Right lung (tissue), 10 donors: ENCODE measurements at places on chromosomes 1 and 21. TPM values are rescaled to one million over a fixed set of nuclear protein-coding genes. Genes with fewer than 3 reads are reported as not detected.

- no peak for DNase-seq
Measured at GRCh38 chr21:19353256-19353655, 949.7 kb upstream of the TMPRSS15 start.

- DNase-seq: no peak
Measured at GRCh38 chr1:95223110-95223509, 10.9 kb upstream of the RWDD3 start.

Gene HEYL
- polyA plus RNA-seq: 25.7 TPM

DNA sequence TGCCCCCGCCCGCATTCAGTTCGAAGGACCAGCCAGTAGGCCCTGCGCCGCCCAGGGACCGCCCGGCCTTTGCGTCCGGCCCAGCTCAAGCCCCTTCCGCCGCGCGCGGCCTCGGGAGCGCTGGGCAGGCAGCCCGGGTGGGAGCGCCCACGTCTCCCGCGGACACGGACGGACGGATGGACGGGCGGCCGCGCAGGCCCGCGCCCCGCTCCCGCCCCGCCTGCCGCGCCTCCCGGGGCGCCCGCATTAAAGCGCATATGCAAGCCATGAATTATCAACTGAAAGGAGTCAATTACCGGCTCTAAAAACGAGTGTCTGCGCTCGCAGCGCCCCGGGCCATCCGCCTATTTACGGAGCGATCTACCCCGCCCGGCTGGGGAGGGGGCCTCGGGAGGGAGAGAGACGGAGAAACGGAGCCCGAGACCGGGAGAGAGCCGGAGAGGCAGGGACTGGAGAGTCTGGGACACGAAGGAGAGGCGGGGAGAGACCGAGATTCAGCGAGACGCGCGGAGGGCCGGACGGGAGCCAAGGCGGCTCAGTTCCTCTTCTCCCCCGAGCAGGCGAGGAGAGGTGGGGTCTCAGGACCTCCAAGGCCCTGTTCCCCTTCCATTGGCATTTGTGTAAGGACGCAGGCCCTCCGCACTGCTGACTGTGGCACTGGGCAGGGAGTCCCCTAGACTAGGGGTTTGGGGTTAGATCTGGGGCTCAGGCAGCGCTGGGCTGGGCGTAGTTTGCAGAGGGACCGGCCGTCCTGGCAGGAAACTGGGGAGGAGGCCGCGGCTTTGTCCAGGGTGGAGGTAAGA, 41.3 kb upstream of the DMBX1 start:
- DNase-seq: no peak

DNA sequence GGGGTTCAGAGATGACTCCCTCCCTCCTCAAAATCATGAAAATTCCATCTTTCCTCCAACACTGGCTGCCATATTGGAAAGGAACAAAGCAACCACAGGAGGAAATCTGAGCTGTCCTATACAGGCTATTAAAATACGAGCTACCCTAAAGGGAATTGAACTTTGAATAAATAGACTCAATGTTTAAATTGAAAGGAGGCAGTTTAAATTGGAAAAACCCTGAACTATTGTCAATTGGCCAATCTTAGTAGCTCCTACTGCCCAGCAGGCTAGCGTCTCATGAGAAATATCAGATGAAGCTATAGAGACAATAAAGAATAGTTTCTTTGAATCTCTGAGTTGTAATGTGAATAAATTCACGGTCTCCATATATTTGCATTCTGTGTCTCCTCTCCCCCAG, 85.4 kb upstream of the KCNE2 start:
- no peak for DNase-seq

DNA sequence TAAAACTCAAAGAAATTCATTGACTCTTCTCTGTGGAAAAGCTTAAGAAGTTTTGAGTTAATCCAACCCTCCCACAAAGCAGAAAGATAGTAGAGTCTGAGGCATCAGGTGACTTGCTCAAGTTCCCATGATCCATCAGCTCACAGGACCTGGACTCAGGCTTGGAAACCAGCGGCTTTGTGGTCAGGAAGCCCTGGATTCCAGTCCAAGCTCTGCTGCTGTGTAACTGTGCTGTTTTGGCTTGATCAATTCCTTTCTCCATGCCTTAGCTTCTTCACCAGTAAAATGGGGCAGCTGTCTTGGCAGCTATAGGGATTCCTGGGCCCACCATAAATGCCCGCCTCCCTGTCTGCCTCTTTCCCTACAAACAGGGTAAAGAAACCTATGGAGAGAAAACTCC, 180.2 kb downstream of the HIVEP3 start:
- DNase-seq: no peak

GRCh38 chr21:36441715-36442114, 38.2 kb downstream of the CLDN14 start:
- DNase-seq: no peak

- no peak for DNase-seq
Measured at GRCh38 chr1:77200806-77201205, 18.4 kb downstream of the PIGK start.

DNA sequence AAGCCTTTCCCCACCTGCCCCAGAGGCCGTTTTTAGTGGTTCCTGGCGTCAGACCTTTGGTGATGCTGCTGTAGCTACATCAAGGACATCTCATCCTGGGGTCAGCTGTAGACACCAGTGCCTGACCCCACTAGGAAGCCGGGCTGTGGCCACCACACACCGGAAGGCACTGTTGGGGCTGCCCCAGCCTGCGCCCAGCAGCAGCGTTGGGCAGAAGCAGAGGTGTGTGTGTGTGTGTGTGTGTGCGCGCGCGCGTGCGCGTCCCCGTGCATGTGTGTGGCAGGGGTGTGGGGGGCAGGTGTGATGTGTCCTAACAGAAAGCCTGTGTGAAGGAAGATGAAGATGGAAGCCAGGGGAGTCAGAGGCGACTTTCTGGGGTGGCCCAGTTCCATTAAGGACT, 62.0 kb upstream of the COL6A1 start:
- DNase-seq: no peak

DNA sequence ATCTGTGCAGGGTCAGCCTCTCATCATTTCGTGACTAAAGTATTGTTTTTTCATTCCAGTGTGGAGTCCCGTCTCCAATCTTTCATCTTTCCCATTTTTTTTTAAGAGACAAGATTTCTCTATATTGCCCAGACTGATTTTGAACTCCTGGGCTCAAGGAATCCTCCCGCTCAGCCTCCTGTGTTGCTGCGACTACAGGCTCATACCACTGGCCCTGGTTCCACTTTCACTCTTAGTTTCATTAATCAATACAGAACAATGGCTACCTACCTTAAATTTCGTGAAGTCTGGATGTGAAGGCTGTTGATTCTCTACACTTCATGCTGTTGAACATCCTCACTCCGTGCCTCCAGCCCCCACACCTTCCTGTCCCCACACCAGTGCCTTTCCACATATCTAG, 97.7 kb upstream of the GREM2 start:
- DNase-seq: no peak

Gene PLA2G2F
- not detected for polyA plus RNA-seq

- no peak for DNase-seq
Measured at GRCh38 chr1:54272772-54273091, 72.8 kb downstream of the MRPL37 start.

Gene C4BPA
- 0.40 TPM for polyA plus RNA-seq

DNA sequence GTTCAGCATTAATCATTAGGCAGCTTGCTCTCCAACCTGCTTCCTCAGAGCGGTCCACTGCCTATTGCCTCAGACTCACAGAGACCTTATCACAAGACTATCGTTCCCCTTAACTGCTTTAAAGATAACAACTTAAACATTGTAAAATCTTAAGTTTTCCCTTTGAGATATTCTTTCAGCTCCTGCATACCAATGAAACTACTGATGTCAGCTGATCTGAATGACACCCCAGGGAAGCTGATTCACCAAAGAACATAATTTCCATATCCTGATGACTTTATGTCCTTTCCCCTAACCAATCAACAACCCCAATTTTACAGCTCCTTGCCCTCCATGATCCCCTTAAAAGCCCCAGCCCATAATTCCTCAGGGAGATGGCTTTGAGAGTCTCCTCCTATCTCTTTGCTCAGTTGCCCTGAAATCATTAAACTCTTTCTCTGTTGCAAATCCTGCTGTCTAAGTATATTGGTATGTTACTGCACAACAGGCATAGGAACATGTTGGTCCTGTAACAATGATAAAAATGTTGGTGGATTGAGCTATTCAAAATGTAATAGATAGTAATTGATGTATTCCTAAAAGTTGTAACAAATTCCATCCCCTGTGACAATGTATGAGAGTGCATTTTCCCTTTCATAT, 621.4 kb upstream of the RGS18 start:
- DNase-seq: no peak

DNA sequence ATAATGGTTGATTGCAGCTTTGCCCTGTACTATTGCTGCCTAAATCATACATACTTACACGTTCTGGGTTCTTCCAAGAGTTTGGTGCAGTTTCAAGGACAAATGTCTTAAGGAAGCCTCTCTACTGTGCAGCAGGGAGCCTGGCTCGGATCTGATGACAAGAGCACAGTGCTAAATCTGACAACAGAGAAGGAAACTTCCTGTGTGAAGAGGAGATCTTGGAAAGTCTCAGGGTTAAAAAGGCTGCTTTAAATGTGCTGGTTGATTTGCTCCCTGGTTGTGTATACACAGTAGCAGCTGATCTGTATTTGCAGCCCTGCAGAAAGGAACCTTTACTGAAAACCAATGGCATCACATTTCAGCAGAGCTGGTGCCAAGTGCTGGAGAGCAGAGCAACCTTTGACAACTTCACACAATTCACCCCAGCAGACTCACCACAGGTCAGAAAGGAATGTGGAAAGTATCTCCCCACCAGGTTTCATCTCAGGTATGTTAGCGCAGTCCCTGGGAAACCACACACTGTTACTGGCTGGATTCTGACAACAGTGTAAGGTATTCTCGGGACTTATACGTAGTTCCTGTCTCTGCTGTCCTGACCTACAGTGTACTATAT, 355.0 kb upstream of the ESRRG start:
- DNase-seq: no peak

- DNase-seq: no peak
Measured at GRCh38 chr1:202144402-202145067, at the start of gene ARL8A. ARL8A (minus strand) TSS chr1:202144737; CDS start chr1:202144572, 165 bp downstream.

DNA sequence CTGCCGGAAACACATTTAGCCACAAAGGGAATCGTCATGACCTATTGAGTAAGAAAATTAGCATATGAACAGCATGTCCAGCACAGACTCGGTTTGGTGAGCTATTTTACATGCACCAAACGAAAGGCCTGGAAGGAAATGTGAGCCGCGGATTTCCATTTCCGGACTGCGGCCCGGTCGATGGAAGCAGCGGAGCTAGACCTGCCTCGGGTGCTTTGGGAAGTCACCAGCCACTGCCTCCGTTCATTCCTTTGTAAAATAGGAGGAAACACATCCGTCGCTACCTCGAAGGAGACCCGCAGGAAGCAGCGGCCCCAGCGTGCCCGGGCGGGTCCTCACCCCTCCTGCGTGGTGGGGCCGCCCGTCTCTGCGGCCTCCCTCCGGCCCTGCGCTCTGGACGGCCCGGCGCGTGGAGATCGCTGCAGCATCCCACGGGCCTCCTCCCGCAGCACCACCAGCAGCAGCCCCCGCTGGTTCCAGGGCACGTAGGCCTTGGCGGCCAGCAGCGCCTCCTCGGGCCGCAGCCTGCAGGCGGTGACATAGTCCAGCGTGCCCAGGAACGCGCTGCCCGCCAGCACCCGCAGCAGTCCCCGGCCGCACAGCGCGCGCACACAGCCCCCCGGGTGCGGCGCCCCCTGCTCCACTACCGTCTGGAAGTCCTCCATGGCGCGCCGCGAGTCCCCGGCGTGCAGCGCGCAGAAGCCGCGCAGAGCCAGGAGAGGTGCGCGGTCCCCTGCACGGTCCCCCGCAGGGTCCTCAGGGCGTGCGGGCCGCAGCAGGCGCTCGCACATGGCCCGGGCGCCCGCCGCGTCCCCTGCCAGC, 12.1 kb downstream of the TTC34 start:
- no peak for DNase-seq

DNA sequence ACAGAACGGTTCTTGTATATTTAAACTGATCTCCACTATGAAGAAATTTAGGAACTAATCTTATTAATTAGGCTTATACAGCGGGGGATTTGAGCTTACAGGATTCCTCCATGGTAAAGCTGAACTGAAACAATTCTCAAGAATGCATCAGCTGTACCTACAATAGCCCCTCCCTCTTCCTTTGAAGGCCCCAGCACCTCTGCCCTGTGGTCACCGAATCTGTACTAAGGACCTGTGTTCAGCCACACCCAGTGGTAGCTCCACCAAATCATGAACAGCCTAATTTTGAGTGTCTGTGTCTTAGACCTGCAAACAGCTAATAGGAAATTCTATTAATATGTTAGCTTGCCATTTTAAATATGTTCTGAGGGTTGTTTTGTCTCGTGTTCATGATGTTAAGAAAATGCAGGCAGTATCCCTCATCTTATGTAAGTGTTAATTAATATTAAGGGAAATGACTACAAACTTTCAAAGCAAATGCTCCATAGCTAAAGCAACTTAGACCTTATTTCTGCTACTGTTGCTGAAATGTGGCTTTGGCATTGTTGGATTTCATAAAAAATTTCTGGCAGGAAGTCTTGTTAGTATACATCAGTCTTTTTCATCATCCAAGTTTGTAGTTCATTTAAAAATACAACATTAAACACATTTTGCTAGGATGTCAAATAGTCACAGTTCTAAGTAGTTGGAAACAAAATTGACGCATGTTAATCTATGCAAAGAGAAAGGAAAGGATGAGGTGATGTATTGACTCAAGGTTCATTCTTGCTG, 147.2 kb downstream of the NR5A2 start:
- DNase-seq: no peak

DNA sequence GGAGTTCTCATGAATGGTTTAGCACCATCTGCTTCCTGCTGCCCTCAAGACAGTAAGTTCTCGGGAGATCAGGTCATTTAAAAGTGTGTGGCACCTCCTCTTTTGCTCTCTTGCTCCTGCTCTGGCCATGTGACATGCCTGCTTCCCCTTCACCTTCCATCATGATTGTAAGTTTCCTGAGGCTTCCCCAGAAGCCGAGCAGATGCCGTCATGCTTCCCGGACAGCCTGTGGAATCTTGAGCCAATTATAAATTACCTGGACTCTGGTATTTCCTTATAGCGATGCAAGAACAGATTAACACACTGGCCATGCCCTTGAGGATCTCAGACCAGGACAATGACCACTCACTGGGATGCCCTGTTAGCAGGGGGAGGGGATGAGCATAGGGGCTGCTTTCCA, 212.3 kb downstream of the MATN1 start:
- no peak for DNase-seq

Gene BRDT
- polyA plus RNA-seq: 0.31 TPM

GRCh38 chr1:39354572-39354971, 136.9 kb upstream of the BMP8A start:
- DNase-seq: no peak

DNA sequence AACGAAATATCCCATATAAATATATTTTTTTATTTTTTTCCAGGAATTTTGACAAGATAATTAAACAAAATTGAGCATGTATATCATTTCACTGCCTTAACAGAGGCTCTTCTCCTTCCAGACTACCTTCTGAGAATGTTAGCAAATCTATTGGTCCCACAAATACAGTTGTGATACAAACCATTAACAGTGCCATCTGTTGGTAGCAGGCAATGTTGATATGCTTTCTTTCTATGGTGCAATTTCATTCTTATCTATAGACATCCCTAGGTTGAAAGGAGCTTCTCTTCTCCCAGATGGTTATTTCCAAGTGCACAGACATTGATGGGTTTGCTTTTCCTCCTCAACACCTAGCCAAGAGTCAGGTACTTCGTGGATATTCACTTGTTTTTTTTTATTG, 303.6 kb downstream of the USH2A start:
- DNase-seq: no peak

Gene ZBTB18
- polyA plus RNA-seq: 12.8 TPM

Gene RBM15
- polyA plus RNA-seq: 13.2 TPM

Gene LCE1E
- polyA plus RNA-seq: not detected

GRCh38 chr1:50659107-50659662, 235.9 kb upstream of the DMRTA2 start:
- no peak for DNase-seq

- DNase-seq: no peak
Measured at GRCh38 chr21:15015622-15016471, 49.0 kb downstream of the NRIP1 start.

Gene CLCNKB
- polyA plus RNA-seq: 4.7 TPM
